ENCODE measurements at places on chromosomes 2 and 18.

DNA sequence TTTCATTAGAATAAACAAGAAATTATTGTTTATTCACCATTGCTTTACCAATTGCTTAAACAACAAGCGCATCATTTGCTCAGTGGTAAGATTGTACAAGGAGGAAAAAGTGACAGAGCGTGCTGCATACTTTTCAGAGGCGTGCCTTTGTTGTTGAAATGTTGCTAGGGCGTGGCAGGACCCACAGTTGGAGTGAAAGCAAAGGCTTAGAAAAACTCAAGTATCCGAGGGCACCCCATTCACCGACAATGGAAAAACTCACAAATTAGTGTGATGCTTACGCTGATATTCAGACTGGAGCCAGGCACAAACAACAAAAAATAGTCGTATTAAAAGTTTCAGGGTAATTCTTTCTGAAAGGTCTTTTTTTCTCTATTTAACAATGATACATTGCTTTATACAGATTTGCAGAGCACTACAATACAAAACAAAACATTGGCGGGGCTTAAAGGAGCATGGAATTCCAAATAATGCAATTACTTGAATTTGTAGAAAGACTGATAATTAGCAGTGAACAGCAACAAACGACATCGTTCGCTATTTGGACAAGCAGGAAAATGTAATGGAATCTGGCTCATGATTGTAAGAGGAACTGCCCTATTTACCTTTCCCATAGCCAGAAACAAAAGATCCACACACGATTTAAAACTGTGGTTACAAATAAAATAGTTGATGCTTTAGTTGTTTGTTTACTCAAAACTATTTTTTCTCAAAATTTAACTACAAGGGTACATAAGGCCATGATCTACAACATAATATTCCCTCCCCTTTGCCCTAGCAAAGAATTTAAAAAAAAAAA lies 37.8 kb upstream of the RTTN start:
- no peak for DNase-seq

GRCh38 chr2:223724861-223725260 lies 112.5 kb downstream of the AP1S3 start:
- no peak for DNase-seq

DNA sequence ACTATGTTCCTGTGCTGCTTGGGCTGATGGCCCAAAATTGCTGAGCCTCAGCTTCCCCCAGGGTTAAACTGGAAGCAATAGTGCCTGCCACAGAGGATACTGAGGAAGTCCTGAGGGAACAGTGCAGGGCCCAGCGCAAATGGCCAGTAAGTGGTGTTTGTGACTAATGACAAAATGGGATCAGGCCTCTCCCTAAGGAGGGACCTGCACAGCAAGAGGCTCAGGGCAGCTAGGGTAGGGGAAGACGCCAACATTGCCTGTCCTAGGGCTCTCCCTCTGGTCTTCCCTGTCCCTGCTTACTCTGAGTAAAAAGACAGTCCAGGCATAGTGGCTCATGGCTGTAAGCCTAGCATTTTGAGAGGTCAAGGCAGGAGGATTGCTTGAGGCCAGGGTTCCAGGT lies 37.8 kb downstream of the INO80C start:
- DNase-seq: no peak

GRCh38 chr2:177818412-177818811 lies 254.2 kb downstream of the PDE11A start:
- DNase-seq: no peak

DNA sequence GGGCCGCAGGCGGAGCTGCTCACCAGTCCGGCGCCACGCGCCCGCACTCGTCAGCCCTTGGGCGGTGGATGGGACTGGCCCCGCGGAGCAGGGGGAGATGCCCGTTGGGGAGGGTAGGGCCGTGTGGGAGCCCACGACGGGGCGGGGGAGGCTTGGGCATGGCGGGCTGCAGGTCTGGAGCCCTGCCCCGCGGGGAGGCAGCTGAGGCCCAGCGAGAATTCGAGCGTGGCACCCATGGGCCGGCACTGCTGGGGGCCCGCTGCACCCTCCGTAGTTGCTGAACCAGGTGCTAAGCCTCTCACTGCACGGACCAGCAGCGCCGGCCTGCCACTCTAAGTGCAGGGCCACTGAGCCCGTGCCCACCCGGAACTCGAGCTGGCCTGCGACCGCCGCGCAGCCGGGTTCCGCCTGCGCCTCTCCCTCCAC lies 182.4 kb upstream of the ERBB4 start:
- no peak for DNase-seq
